Activated naive CD4-positive, alpha-beta T cell (primary cell): ENCODE measurements at places on chromosomes 1 and 21.

DNA sequence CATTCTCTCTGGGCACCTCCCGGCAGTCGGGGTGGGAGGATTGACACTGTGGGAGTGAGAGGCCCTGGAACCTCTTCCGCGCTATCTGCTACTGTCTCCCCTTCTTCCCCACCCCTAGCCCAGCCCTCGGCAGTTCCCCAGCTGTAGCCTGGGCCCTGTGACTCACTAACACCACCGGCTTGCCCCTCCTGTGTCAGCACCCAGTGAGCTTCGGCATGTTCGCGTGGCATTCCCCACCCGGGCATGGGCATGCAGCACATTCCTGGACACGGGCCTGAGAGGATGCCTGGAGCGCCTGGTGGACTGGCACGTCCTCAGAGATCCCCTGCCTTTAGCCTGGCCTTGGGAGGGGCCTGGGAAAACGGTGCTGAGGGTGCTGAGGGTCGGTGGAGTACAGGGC, 1.3 kb downstream of the CDK18 start:
- DNase-seq: no peak

DNA sequence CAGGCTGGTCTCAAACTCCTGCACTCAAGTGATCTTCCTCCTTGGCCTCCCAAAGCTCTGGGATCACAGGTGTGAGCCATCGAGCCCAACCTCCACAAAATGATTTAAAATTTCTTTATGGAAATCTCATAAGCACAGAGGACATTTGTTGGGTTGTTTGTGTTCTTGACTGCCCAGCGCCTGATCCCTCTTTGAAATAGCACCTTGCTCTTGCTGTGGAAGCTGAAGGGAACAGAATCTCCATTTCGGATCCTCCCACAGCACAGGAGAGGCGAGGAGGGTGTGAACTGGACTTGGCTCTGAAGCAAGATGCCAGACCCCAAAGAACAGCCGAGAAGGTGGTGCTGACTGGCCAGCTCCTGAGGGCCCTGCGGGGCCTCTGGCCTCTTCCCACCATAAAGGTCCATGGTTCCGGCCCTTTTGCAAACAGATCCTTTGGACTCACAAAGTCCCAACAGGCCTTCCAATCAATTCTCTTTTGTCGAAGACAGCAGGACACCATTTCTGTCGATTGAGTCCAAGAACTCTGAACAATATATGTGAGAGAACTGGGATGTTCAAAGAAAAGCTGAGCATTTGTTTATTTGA, 45.6 kb upstream of the COA6 start:
- no peak for DNase-seq

- no peak for DNase-seq
Observed at GRCh38 chr1:202599669-202600431, 110.4 kb downstream of the SYT2 start.

GRCh38 chr21:42401154-42401553, 2.5 kb upstream of the UBASH3A start:
- DNase-seq: no peak

- no peak for DNase-seq
Observed at GRCh38 chr1:67336157-67336556, 28.5 kb downstream of the IL12RB2 start.

- no peak for DNase-seq
Observed at GRCh38 chr1:91913018-91913417, 27.1 kb upstream of the TGFBR3 start.

DNA sequence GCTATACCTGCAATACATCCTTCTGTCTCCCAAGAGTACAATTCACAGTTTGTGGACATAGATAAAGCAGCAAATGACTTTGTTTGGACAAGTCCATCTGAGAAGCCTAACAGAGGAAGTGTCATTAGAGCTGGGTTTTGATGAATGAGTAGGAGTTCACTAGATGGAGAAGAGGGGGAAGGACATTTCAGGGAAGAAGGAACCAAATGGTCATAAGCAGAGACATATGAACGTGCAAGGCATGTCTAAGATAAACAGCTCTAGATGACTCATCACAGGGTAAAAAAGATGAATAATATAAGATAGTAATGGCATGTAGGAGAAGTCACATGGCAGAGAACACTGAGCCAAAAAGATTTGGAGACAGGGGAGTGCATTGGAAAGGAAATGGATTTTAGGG, 54.5 kb downstream of the HMGB4 start:
- DNase-seq: no peak

GRCh38 chr1:117607471-117607870, 1.6 kb downstream of the TENT5C start:
- peak; percentile 7 for DNase-seq

DNA sequence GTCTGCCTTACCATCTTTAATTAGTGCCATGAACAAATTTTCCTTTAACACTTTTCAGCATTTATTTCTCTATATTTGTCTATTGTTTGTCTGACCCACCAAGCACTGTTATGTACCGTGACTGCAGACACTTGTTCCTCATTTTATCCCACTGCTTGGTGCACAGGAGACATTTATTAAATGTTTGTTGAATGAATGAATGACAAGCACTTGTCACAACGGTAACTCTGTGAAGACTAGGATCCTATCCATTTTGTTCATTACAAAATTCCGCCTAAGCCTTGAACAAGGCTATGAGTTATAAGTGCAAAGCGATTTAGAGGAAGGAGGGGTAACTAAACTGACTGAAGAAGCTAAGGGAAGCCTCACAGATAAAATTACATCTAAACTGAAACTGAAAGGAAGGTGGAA, 379 bp upstream of the STRIP1 start:
- DNase-seq: no peak

- DNase-seq: no peak
Observed at GRCh38 chr1:151819976-151820623, 11.5 kb downstream of the RORC start.

GRCh38 chr1:119917304-119918055, 21.2 kb upstream of the ADAM30 start:
- no peak for DNase-seq
